HL-60 (cell line): ENCODE measurements at places on chromosomes 7 and 10.

GRCh38 chr10:23065181-23065948 is 30.0 kb upstream of the MSRB2 start:
- DNase-seq, result no peak

DNA sequence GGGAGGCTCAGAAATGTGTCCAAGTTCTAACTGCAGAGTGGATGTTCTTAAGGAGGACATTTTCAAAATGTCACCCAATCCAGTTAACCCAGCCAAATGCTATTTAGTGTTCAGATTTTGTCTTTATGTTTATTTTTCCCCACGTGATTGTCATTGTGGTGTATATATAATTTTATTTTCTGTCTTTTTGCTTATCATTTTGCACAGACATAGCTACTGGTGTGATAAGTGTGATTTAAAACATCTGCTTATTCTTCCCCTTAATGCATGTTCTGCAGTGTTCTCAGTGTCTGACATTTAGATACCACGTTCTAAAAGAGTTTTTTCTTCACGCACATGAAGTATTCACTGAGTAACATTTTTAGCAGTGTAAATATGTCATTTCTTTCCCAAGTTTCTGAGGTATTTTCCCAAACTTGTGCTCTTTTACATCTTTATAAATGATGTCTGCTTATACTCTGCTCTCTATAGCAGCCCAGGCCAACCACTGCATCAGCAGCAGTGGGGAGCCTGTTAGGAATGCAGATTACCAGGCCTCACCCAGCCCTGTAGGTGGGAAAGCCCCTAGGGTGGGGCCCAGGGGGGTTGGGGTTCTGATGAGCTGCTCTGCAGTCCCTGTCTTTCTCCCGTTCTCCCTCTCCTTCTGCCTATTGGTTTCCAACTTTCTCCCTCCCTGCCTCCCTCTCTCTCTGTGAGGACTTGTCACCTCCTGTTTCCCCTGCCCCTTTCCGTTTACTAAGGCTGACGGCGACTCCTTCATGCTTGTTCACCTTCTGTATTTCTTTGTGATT is 20.8 kb downstream of the ADCY1 start:
- no peak for DNase-seq

DNA sequence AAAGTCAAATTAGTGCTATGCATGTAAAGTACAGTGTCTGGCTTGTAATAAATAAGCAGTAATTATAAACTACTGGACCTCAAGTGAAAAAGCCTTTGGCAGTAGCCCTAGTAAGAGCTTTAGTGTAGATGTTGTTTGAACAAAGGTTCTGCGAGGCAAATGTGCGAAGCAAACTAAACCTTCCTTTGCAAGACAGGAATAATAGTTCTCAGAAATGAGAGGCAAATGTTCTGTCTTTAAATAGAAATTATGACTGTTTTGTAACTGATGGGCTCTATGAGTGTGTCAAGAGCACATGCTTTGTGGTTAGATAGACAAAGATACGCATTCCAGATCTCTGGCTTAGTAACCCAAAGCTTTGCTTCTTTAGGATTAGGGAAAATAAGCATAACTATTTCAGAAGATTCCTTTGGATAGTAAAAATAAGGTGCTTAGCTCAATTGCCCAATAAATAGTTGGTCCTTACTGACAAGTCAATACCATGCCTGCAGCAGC is 169.2 kb upstream of the CDC14C start:
- DNase-seq, result no peak

DNA sequence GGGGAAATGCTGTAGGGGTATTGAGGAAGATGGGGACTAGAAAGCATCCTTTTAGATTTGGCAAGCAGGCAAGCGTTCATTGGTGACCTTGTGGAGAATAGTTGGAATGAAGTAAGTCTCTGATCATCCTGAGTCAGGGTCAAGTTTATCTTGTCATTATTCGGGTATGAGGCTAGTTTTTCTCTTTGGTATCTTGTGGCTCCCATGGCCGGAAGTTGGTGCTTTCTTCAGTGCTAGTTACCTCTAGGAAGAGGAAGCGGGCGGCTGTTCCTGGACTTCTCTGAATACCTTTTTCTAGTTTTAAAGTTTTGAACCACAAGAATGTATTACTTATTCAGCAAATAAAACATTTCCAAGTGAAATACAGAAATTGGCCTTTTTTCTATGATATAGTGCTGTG is 9.2 kb downstream of the CREM start:
- no peak for DNase-seq

GRCh38 chr10:17144757-17145156 is 15.1 kb upstream of the CUBN start:
- DNase-seq, result no peak

GRCh38 chr7:151840088-151840910 is 36.6 kb downstream of the PRKAG2 start:
- DNase-seq, result no peak

DNA sequence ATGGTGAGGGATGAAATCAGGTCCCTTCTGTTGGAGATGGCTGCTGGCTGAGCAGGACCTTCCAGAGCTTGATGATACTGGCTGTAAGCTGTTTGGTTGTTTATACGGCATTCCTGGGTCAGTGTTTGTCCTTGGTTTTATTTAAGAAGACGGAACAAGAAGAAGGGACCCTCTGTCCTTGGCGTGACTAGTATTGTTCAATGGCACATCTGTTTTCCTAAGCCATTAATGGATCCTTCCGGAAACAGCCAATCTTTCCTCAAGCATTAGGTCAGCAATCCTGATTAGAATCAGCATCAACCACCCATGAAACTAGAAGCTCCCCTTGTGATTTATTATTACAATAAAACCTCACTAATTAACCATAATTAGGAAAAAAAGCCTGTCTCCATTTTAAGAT is 128.7 kb upstream of the KIAA1217 start:
- no peak for DNase-seq
